ENCODE measurements at places on chromosomes 13 and 19.

DNA sequence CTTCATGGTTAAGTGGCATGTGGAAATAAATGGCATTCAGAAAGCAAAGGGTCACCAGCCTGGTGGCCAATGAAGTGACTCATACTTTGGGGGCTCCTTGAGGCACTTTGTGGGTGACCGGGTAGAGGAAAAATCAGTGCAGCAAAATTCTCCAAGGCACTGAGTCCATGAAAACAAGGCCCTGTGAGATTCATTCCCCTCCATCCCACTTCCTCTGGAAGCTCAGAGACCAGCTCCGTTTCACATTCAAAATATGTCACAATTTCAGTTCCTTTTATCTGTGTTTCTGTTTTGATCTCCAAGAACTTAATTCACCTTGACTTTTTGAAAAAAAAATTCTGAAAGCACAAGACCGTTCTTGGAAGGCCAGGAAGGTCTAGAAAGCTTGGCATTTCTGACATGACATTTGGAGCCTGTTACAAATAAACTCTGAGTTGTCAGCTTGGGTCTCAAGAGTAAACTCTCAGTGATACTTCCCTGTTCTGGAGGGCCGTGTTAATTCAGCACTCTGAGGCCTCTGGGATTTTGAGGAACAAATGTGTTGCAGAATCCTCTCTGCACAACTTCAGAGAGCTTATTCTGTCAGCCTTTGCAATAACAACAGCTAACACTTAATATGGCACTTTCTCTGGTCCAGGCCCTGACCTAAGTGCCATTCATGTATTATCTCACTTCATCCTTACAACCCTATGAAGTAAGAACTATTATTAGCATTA lies 6.8 kb downstream of the CYSLTR2 start:
- no peak for DNase-seq

GRCh38 chr13:37978680-37979079 lies 109.1 kb upstream of the TRPC4 start:
- no peak for DNase-seq

DNA sequence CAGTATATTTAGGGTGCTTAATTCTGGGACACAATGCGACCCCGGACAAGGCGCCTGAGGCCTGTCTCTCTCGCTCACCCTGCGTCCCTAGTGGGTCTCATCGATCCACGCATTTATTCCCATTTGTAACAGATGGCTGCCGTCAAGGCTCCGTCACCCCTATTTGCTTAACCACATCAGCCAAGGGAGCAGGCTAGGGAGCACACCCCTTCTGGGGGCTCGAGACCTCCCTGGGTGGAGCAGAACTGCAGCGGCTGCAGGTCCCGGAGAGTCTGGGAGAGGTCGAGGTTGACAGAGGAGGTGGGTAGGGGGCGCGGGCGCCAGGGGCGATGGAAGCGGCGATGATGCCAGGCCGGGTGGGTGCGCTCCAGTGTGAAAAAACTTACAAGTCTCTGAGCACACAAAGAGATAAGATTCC lies 507 bp downstream of the ALG5 start:
- DNase-seq, result no peak

- no peak for DNase-seq
Observed at GRCh38 chr13:107864543-107865317, 350.6 kb downstream of the LIG4 start.

DNA sequence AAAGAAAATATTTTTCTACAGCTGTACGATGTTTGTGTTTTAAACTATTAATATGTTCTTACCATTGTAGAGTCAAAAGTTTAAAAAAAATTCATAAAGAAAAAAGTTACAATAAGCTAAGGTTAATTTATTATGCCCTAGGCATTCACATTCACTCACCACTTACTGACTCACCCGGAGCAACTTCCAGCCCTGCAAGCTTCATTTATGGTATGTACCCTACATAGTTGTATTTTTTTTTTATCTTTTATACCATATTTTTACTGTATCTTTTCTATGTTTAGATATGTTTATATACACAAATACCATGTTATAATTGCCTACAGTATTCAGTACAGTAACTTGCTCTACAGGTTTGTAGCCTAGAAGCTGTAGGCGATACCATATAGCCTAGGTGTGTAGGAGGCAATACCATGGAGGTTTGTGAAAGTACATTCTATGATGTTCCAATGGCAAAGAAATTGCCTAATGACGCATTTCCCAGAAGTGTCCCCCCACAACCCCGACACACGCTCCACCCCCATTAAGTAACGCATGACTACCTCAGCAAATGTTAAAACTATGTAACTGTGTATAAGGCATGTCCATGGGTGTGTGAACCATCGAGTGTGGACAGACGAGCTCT lies 60.4 kb downstream of the SLITRK6 start:
- DNase-seq, result no peak

GRCh38 chr13:65937251-65937650 lies 1292.9 kb downstream of the PCDH9 start:
- DNase-seq, result no peak

- DNase-seq, result no peak
Observed at GRCh38 chr13:98313922-98314292, 136.8 kb upstream of the RNF113B start.

GRCh38 chr13:78182813-78183212 lies 264.2 kb upstream of the EDNRB start:
- DNase-seq, result no peak

DNA sequence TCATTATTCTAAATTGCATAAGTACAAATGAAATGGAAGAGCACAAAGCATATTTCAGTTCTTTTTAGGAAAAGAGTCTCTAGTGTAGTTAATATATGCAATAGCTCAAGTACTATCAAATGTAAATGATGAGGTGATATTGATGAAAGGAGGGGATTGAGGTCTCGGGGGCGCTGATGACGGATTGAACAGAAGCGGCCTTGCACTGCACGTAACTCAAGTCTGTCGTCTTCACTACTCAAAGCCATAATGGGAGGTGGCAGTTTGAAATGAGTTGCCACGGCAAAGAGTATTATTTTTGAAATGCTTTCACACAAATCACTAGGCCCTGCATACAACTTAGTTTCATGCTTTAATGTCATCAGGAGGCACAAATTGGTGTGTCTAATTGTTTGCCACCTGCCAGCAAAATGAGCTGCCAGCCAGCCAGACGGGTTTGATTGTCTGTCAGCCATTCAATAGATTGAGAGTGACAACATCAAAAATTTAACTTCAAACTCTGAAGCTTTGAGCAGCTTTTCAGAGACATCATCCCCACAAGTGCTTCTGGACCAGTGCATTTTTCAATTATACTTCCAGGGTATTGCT lies 256.6 kb downstream of the NBEA start:
- no peak for DNase-seq
